T-helper 2 cell treated with Interferon-gamma antibody and Interleukin-4, amounts not matched to agents 5 μg/mL and 100 μg/mL, for 36 hours (primary cell): ENCODE measurements at places on chromosomes 4 and X.

DNA sequence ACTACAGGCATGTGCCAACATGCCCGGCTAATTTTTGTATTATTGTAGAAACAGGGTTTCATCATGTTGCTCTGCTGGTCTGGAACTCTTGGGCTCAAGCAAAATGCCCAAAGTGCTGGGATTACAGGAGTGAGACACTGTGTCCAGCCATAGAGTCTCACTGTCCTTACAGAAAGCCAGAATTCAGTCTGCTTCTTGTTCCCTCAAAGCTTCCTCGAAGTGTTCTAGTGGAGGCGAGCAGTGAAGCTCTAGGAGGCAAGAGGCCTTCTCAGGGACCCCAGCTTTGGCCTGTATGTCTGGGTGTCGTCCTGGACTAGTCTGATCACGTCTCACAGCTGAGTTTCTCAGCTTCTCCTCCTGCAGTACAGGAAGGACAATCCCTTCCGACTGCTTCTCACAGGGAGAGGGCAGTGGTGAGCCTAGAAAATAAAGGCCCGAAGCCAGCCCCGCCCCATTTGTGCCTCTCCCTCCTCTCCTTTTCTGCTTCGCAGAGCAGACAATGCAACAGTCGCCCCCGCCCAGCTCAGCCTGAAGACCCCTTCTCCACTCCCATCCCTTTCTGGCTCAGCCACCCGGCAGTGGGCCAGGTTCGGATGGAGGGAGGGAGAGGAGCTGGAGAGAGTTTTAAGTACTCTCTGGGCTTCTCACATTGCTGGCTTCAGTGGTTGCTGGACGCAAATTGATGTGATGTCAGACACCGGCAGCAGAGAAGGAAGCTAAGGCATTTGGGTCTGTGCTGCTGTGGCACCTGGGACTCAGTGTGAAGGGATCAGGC is 11.1 kb upstream of the FAM3A start:
- peak; percentile 54 for DNase-seq

- no peak for DNase-seq
Measured at GRCh38 chr4:26454961-26455360, 35.3 kb downstream of the CCKAR start.

DNA sequence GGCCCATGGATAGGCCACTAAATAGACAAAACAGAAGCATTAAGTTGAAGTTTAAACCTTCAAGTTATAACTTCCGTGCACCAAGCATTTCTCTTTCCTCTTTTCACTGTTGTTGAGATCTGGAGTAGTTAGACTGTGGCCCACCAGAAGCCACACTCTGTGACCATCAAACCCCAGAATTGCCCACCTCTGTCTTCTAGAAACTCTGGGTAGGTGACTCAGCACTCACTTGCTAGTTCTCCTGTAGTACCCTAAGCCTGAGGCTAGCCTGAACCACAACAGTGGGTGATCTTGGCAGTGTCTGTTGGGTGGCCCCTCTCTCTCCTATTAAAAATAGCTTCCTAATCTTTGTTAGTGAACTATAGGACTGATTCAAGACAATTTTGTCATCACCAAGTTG is 24.6 kb upstream of the CD40LG start:
- no peak for DNase-seq

DNA sequence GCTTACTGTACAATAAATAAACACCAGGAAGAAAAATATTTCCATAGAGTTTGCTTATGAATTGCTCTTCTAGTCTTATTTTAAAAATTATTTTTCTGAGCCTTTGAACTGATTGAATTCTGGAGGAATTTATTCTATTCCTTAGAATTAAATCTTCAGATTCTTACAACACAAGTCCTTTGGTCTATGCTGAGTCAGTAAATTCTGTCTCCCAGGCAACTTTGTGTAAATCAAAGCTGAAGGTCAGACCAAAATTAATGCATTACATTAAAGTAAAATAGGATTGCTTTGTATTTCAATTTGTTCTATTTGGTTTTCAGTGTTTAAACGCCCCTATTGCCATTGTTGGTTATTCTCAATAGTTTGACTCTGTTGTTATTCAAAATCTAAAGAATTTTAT is 26.8 kb upstream of the STPG2 start:
- DNase-seq = no peak

GRCh38 chr4:88791274-88791673 is 93.6 kb upstream of the NAP1L5 start:
- no peak for DNase-seq

GRCh38 chrX:106510713-106511403 is 100.9 kb upstream of the RADX start:
- DNase-seq = no peak

- DNase-seq = no peak
Measured at GRCh38 chrX:2650865-2651264, 40.2 kb upstream of the CD99 start.

GRCh38 chr4:152785639-152786615 is 6.2 kb downstream of the ARFIP1 start:
- DNase-seq = no peak

- DNase-seq = no peak
Measured at GRCh38 chrX:65407157-65407626, 127.4 kb downstream of the LAS1L start.

DNA sequence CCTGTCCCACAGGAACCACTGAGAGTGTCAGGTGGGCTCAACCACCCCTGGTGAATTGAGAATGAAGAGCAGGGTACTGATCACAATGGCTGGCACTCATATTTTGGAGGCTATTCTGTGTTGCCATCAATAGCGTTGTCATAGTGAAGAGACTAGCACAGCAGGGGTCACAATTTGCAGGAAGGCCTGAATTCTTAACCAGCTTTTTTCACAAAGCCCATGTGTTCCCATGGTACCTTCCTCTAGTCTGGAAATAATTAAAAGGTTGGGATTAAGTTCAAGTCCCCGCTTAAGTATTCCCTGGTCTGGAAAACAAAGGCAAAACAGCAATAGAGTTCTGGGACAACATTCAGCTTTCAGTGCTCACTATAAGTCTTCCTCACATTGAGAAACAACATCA is 1051.7 kb downstream of the C4orf33 start:
- DNase-seq = no peak

GRCh38 chr4:137663251-137664045 is 131.2 kb upstream of the PCDH18 start:
- no peak for DNase-seq

DNA sequence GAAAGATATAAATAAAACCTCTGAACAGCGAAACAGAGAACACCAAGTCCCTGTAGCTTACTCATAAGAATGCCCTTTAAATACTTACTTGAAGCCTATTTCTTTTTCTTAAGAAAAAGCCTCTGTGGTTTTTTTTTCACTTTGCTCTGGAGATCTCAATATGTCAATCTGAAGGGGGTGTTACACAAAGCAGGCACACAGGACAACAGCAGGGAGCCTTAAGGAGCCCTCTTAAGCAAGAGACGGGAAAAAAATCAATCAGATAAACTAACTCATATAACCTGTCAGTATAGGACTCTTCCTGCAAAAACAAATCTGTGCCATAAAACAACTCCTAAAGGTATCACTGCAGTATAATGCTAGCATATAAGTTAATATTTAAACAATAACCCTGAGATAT is 611.1 kb upstream of the ATOH1 start:
- no peak for DNase-seq

GRCh38 chrX:13177921-13178566 is 133.6 kb upstream of the FAM9C start:
- DNase-seq = no peak

DNA sequence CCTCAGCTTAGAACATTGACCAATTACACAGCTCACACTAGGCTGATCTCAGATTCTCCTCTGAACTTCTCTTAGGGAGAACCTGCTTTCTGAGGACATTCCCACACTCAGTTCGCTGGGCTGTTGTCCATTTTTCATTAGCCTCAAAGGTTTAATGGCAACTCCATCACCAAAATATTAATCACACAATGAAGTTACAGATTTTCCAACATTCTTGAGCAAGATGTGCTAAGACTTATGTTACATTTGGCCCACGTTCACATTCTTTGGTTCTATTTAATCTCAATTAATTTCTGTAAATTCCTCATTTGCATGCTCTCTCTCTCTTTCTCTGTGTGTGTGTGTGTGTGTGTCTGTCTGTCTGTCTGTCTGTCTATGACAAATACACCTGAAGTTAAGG is 82.3 kb upstream of the EDNRA start:
- DNase-seq = no peak
